ENCODE measurements at places on chromosomes 1 and 21. TPM values are rescaled to one million over a fixed set of nuclear protein-coding genes. Genes with fewer than 3 reads are reported as not detected.

- peaks cover 21% of the 10 kb centered on the region for H3K4me1 ChIP-seq
- no peak overlapping the region for H3K4me3 ChIP-seq
- peaks cover 14% of the 10 kb centered on the region for H3K27me3 ChIP-seq
- no peak overlapping the region for H3K27ac ChIP-seq
- H3K36me3 ChIP-seq, result no peaks in the 10 kb centered on the region
These were observed 24.0 kb downstream of the PGLYRP3 start for GRCh38 chr1:153288634-153289275.

DNA sequence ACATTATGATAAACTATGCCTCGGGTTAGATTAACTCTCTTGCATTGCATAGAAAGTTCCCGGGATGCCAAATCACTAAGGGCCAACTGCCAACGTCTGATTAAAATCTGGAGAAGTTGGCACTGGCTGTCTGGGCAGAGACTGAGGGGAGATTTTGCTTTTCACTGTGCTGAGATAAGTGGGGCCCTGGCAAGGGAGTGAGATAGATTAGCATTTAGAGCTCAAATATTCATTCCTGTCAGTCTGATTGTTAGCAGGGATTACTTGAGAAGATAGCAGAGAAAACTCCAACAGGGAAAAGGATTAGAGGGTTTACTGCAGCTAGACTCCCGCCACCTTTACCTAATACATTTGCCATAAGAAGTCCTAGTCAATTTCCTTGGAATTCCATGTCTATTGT is 714.1 kb upstream of the CHRM3 start:
- no peak overlapping the region for H3K27ac ChIP-seq
- no peak for DNase-seq
- H3K4me1 ChIP-seq, result no peaks in the 10 kb centered on the region

DNA sequence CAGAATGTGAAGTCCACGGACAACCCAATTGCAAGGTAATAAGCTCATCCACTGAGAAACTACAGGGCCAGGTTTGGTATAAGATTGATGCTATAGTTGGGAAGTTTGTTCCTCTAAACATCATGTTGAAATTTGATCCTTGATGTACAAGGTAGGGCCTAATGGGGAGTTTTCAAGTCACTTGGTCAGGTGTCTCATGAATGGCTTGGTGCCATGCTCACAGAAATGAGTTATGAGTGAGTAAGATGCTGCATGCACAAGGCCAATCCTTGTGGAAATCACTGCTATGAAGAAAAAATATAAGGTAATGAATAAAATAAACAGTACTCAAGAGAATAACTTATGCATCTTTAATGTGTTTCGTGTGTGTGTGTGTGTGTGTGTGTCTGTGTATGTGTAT is 1891.2 kb downstream of the NCAM2 start:
- H3K27me3 ChIP-seq, result no peaks in the 10 kb centered on the region
- no peaks in the 10 kb centered on the region for H3K4me1 ChIP-seq
- H3K27ac ChIP-seq, result no peak overlapping the region
- no peaks in the 10 kb centered on the region for H3K36me3 ChIP-seq
- no peak for DNase-seq

DNA sequence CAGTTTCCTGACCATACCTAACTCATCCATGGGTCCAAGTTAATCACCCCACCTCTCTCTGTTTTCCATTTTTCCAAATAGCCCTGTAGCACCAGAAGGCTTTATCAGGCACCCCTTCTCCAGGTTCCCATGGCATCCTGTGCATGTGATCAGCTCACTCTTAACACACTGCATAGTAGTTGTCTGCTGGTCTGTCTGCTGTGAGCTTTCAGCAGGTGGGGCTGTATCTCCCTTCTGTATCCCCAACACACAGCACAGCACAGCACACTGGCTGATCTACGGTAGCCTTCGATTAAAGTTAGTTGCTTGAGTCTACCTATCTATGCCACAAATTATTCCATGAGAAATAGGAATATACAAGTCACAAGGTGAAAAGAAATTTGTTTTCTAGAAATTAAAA is 54.3 kb upstream of the C1orf198 start:
- H3K27ac ChIP-seq, result no peak overlapping the region
- peaks cover 34% of the 10 kb centered on the region for H3K36me3 ChIP-seq
- H3K4me3 ChIP-seq, result no peak overlapping the region
- H3K4me1 ChIP-seq, result peaks cover under 1% of the 10 kb centered on the region
- no peak for DNase-seq

- no peaks in the 10 kb centered on the region for H3K36me3 ChIP-seq
- peaks cover 16% of the 10 kb centered on the region for H3K4me1 ChIP-seq
- no peak overlapping the region for H3K4me3 ChIP-seq
- H3K27ac ChIP-seq, result no peak overlapping the region
- H3K27me3 ChIP-seq, result no peaks in the 10 kb centered on the region
- no peak for DNase-seq
These were observed 47.7 kb upstream of the GPR37L1 start for GRCh38 chr1:202074985-202075384.

The RAVER2 gene
- 8.8 TPM for total RNA-seq

The TNFRSF4 gene
- 8.1 TPM for total RNA-seq

The RIT1 gene
- 24.0 TPM for total RNA-seq

The ATXN7L2 gene
- 11.1 TPM for total RNA-seq

Measured in activated CD8-positive, alpha-beta memory T cell treated with anti-CD3 and anti-CD28 coated beads, Interleukin-2, amount 10 ng/mL, durations not matched to agents 7 days and 5 days (primary cell).